Stomach (tissue), 19 donors: ENCODE measurements at places on chromosomes 12 and 14. TPM values are rescaled to one million over a fixed set of nuclear protein-coding genes. Genes with fewer than 3 reads are reported as not detected.

The TMEM119 gene
- total RNA-seq = 16.2 TPM

The ACOT6 gene
- not detected for total RNA-seq

The STON2 gene
- total RNA-seq = 50.2 TPM

The EFS gene
- 3.9 TPM for total RNA-seq

The NR1H4 gene
- total RNA-seq = not detected
